Activated naive CD4-positive, alpha-beta T cell (primary cell): ENCODE measurements at places on chromosomes 4 and X.

GRCh38 chr4:82694046-82694445 lies 104.5 kb downstream of the SCD5 start:
- no peak for DNase-seq

DNA sequence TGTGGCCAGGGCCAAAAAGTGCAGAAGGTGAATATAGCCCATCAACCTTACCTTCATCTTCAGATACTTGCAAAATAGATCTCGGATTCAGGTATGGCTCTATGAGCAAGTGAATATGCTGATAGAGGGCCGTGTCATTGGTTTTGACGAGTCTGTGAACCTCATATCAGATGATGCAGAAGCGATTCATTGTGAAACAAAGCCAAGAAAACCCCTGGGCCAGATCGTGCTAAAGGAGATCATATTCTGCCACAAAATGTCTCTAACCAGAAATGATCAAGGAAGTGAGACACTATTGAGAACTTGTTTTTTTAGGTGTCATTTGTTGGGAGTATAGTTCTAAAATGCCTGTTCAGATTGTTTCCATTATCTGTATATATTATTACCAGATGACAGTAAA lies 48.3 kb downstream of the PDK3 start:
- DNase-seq: no peak

- DNase-seq: no peak
These were observed 2.5 kb downstream of the CPEB2 start for GRCh38 chr4:15004739-15005301.

DNA sequence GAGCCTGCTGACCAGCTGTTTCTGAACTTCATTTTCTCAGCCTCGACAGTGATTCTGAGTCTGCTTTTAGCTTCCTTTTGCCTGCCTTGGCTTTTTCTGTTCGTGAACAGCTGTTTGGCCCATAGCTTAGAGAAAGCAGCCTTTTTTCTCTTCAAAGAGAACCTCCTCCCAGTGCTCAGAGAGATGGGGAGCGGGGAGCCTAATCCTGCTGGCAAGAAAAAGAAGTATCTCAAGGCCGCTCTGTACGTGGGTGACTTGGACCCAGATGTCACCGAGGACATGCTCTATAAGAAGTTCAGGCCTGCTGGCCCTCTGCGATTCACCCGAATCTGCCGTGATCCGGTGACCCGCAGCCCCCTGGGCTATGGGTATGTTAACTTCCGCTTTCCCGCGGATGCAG lies 756 bp downstream of the PABPC5 start:
- DNase-seq: no peak

GRCh38 chr4:182231080-182231479 lies 12.1 kb upstream of the TENM3 start:
- DNase-seq: no peak

GRCh38 chr4:146202665-146203064 lies 11.7 kb upstream of the REELD1 start:
- DNase-seq: no peak

GRCh38 chr4:10781805-10782204 lies 97.2 kb upstream of the CLNK start:
- no peak for DNase-seq

GRCh38 chr4:80587871-80588385 lies 252.4 kb downstream of the CFAP299 start:
- DNase-seq: no peak

GRCh38 chr4:30600246-30601017 lies 119.7 kb upstream of the PCDH7 start:
- DNase-seq: no peak

- DNase-seq: no peak
These were observed 204.8 kb downstream of the PDGFC start for GRCh38 chr4:156766846-156767245.

DNA sequence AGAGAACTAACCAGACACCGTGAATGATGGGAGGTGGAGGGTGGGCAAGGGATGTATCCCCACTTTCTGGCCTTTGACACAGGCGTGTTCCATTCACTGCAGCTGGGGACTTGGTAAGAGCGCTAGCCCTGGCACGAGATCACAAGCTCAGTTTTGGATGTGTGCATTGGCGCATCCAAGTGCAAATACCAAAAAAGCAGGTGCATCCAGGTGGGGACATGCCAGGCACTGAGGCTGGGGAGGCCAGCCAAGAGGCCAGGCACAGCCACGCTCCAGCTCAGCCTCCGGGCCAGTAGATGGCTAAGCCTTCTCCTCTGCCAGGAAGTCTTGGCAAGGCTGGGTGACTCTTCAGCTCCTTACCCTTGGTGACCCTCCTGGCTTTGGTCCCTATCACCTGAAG lies 4.4 kb upstream of the ZFP92 start:
- DNase-seq: no peak

DNA sequence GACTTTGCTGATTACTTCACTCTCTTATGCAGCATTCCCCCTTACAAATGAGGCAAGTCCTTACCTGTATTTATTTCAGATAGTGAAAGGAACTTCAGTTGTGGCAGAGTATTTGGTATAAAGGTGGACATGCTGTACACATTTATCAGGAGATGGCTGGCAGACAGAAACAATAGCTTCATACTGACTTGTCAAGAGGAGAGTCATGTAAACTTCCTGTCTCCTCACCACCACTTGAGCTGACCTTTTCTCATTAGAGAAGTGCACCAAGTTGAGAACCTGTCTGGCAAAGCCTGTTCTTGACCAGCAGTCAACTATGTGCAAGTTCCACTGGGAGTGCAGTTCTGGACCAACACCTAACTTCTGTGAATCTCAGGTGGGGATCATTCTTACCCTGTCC lies 80.8 kb downstream of the LARP1B start:
- DNase-seq: no peak

DNA sequence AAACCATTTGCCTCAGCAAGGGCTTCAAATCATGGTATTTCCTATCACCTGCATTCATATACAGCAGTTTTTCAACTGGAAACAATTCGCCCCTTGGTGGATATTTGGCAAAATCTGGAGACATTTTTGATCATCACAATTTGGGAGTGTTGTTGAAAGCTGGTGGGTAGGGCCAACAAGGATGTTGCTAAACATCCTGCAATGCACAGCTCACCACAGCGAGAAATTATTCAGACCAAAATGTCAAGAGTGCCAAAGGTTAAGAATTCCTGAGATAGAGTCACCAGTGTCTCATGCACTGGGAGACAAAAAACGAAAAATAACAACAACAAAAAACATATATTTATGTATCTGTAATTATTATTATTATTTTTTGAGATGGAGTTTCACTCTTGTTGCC lies 435.2 kb upstream of the CTSO start:
- DNase-seq: no peak

DNA sequence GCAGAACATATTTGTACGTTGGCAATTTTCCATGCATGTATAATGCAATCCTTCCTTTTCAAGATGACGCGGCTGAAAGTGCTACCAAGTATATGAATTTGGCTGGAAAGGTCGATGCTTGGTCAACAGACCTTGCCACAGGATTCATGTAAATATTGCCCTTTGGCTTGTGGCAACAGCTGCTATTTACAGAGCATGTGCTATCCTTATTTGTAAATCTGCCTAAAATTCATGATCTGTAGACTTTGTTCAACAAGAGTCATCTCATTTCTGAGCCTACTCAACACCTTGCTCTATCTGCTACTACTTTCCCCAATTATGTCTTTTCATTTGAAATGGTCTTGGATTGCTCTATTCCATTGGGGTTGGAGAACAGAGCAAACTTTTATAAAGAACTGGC lies 1.9 kb upstream of the SMARCA1 start:
- no peak for DNase-seq

DNA sequence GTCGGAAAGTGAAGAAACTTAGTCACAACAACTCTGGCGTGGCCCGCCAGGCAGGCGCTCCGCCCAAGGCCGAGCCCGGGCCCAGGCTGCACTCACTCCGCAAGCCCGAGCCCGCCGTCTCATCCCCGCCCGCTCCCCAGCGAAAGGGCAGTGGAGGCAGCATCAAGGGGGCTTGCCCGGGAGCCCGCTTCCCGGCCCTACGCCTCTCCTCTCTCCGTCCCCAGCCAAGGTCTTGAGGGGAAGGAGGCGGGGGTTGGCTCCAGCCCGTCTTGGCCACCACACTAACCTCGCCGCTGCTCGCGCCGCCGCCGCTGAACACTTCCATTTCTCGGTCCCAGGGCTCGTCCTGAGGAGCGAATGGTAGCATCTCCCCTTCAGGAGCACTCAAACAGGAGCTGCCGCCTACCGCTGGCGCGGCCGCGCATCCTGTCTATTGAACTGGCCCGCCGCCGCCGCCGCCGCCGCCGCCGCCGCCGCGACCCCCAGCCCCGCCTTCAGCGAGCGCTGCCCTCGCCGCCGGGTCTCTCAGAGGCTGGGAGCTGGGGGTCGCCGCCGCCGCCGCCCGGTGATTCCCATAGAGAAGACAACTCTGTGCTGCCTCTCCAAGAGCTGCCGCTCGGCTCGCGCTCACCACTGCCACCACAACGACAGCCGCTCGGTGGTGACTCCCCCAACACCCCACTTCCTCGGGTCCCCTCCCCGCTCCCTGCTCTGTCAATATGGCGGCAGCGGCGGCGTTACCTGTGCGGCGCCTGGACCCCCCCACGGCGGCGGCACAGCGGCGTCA lies at the start of gene RPS6KA6:
Gene RPS6KA6, minus strand, starts transcription at position 667 of the 787 bp plus-strand sequence. Its CDS starts 300 bp downstream, at position 367.
- no peak for DNase-seq

DNA sequence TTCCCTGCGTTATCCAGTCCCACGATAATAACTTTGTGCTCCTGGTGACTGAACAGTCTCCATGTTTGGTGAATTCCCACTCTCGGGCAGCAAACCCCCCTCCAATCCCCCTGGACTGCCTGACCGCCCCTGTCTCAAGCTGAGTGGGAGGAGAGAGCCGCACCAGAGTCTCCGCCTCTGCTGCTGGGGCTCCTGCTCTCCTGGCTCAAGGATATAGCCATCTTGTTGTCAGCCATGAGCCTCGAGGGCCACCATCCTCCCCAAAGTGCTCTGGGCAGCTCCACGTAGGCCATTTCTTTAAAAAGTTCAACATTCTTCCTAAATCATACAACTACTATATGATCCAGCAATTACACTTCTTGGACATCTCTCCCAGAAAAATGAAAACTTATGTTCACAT lies 49.3 kb upstream of the PGRMC1 start:
- no peak for DNase-seq

GRCh38 chr4:48380583-48381167 lies 39.3 kb downstream of the SLAIN2 start:
- DNase-seq: no peak

DNA sequence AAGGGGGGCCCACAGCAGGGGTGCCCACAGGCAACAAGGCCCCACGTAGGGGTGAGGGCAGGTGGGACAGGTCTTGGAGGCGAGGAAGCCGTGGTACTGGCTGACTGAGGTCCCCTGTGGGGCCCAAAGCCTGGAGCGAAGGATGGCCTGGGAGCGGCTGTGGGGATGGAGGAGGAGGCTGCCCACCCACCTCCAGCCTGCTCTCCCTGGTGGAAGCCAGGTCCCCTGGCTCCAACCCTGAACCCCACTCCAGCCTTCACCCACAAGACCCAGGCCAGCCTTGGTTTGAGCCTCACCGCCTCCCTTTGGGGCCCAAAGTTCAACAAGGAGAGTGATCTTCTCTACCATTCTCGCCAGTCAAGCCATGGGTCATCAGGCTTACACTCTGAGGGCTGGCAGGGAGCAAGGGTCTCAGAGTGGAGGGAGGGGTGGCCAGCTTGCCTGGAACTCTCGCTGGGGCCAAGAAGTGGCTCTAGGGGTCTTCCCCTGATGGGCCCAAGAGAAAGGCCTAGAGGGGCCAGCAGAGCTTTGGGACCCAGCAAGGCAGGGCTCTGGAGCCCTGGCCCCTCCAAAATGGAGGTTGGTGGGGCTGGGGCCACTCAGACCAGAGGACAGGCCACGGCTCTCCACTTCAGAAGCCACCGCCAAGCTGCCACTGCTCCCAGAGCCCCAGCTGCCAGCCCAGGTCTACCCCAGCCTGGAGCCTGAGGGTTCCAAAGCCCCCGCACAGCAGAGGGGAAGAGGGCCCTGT lies 5.0 kb downstream of the PNCK start:
- no peak for DNase-seq

- DNase-seq: peak; percentile 49
These were observed at the start of gene TMEM131L for GRCh38 chr4:153466081-153466948. TMEM131L (plus strand) TSS chr4:153466360; CDS start chr4:153466398, 38 bp downstream.

DNA sequence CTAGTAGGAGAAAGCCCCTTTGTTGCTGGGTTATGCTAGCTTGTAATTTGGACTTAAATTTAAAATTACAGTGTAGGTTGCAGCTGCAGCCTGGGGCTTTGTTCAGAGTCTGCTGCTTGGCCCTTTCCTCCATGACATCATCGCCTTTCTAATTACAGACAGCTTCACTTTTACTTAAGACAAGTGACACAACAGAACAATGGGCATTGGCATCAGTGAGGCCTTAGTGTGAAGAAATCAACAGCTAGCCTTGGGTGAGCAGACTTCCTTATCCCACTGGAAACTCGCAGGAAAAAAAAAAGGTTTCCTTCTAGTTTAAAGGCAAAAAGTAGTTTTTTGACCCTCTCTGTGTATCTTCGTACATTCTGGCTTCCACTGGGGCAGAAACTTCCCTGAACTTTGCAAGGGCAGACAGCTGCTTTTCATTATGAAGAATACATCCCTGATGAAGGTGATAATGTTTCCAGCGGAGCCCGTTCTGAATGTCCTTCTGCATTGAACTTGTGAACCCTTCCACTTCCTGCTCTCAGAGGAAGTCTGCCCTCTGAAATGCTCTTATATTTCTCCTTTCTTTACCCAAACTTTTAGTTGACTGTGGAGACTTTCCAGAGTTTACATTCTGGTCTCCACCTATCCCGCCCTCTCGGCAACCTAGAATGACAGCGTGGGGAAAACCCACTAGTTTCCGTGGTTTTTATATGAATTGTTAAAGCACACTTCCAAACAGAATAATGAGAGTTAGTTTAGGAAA lies 123.2 kb upstream of the FAM9C start:
- no peak for DNase-seq

DNA sequence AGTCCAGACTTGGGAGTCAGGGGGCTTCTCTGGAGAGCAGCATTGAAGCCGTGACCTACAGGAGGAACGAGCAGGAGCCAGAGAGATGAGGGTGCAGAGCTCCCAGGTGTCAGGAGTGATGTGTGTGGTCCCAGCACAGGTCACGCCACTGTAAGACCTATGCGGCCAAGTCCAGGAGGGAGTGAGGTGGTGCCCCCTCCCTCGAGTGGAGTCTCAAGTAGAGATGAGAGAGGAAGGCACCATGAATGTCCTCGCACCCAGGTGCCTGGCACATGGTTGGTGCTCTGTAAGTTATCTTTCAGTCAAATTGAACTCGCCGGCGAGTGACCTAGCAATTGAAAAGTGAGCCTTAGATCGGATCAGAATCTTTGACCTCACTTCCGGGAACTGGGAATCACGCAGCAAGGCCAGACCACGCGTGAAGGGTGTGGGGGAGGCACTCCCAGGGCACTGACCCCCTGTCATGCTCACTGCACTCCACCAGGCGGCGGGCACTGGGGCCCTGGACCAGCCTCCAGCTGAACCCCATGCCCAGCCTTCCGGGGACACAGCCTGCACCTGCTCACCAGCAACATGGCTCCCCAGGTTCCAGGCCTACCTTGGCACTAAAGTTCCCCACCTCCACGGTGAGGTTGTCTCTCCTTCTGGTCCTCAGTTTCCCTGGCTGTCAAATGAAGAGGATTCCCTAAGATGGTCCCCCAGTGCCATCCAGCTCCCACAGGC lies 127.4 kb downstream of the HMX1 start:
- no peak for DNase-seq

GRCh38 chr4:146154057-146154456 lies 21.5 kb upstream of the LSM6 start:
- DNase-seq: no peak
